ENCODE measurements at places on chromosomes 3 and 15.

GRCh38 chr15:76200641-76201105, 110.6 kb downstream of the ETFA start:
- DNase-seq = no peak

GRCh38 chr3:168117059-168117458, 21.3 kb upstream of the GOLIM4 start:
- DNase-seq = peak; percentile 79

GRCh38 chr3:16085410-16085809, 89.1 kb upstream of the GALNT15 start:
- no peak for DNase-seq

DNA sequence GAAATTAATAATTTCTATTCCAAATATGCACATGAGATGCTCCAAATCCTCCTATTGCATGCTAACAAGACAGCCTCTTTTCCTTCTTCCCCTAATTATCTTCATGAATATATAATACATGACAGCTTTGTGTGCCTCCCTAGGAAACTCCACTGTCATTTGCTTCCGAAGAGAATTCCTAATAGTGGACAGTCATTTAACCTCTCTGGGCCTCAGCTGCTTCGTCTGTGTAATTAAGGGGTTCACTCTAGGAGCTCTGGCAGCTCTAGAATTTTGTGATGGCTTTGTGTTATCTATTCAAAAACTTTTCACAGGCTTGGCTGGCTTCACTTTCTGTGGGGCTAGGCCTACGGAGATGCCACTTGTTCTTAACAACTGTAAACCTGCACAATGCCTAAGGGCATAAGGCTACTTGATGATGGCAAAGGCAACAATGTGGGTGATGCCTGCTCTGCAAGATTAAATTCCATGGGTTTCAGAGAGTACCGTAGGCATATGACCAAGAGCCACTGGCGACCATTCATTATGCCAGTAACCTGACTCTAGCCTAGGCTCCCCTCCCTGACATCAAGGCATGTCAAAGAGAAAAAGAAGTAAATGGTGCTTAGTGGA, 333.8 kb upstream of the UMPS start:
- no peak for DNase-seq

DNA sequence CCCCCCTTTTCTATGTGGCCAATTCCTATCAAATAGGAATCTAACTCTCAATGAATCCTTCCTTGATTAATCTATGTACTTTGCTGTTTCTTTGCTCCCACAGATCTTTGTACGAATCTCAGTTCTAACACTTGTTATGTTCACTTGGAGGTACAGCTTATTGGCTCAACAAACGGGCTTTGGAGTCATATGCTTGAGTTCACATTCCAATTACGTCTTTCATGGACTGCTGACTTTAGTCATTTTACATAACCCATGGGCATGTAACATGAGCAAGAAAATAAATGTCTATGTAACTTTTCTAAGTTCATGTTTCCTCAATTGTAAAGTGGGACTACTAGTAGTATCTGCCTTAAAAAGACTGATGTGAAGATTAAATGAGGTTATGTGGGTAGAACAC, 123.2 kb upstream of the TBC1D5 start:
- DNase-seq = no peak

- DNase-seq = no peak
These were observed 49.1 kb downstream of the NR1I2 start for GRCh38 chr3:119831022-119831421.

DNA sequence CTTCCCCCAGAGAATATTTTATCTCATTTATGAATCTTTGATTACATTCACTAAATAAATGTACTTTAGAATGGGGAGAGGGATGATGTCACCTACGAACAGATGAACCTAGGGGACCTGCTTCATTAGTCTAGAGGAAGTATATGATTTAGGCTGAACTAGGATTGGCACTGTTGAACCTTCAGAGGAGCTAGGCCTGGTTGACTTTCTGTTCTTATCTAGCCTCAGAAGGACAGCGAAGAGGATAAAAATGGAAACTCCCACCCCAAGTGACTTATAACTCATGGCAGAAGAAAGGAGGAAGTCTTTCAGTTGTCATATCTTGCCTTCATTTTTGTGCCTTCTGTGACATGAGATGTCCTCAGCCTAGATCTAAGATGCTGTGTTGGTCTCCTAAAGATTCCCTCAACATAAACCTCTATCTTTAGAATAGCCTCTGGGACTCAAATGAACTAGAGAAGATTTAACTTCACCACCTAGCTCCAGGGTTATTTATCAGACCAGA, 42.6 kb downstream of the POLG start:
- no peak for DNase-seq

DNA sequence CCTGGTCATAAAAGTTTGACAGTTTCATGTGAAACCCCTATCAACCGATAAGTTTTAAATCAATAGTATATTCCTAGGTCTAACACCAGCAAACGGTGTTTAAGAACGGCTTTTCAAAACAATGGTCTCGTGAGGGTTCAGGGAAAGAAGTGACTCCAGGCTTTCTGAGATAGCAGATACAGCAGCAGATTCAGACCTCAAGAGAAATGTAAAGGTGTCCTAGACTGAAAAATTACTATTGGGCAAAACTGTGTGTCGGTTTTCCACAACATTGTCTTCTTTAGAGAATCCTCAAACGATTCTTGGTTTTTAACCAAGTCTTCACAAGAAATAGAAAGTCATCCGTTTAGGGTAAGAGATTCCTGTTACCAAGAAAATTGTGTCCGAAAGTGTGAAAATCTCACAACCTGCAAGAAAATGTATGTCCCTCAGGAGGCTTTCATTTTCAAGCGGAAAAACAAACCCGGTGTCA, 1.2 kb downstream of the SETD2 start:
- peak; percentile 31 for DNase-seq

DNA sequence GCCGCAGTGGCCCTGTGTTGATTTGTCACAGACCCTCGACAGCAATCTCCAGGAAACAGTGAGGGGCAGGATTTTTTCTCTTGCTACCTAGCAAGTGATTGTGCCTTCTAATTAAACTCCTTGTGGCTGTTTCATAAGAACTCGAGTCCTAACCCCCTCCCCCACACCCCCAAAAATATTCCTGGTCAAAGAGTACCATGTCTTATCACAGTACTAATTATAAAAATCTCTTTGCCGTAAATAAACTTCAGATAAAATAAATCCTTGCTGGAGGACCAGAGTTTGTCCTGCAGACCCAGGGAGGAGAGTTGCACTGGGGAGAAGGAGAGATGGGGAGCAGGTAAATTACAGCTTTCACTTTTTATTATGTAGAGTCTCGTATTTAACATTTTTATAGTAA, 64.3 kb downstream of the FAM174B start:
- DNase-seq = no peak

GRCh38 chr3:194541483-194541882, 54.7 kb upstream of the ATP13A3 start:
- no peak for DNase-seq

- peak; percentile 71 for DNase-seq
These were observed 419.9 kb upstream of the RARB start for GRCh38 chr3:25007974-25008658.

DNA sequence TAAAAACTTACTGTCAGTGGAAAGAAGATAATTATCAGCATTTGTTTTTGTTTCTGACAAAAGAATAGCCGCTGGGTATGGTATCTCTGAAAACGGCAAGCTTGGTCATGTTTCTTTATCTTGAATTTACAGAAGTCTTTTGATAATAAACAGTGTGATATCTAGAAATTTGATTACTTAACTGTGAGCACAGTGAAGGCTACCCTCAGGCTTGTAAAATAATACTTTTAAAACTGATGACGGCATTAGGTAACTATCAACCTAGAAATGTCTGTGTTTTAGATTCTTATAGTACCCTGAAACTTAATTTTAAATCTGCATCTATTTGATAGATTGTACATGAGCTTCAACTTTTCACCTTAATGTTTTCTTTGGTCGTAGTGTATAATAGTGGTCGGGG, 43.4 kb downstream of the NSUN3 start:
- DNase-seq = no peak

GRCh38 chr3:21433751-21434150, 317.3 kb downstream of the ZNF385D start:
- no peak for DNase-seq

GRCh38 chr3:71709908-71710511, 15.2 kb downstream of the EIF4E3 start:
- no peak for DNase-seq

- peak; percentile 98 for DNase-seq
These were observed 17.3 kb downstream of the IGF2BP2 start for GRCh38 chr3:185807445-185808068.

GRCh38 chr15:61421470-61421869, 192.4 kb upstream of the RORA start:
- no peak for DNase-seq

GRCh38 chr3:15804553-15805095, 6.8 kb upstream of the ANKRD28 start:
- DNase-seq = no peak

GRCh38 chr3:124764746-124765145, 34.5 kb downstream of the UMPS start:
- no peak for DNase-seq

DNA sequence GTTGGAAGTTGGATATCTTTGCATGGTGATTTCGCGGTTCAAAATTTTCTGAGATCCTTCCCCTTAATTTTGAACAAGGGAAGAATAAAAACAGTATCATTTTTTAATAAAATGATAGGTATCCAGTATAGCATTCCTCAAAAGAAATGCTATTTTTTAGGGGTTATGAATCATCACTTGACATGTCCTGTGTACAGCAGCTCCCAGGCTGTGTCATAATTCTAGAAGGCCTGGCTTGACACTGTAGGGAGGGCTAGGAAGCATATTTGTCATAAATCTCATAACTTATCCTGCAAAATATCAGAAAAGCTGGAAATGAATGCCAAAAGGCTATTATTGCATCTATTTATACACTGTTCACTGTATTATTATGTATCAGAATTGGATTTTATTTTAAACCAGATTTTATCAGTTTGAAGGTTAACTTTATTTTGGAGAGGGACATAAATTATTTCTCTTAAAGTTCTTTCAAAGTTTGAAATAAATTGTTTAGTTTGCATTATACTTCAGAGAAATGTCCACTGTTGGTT, 539.1 kb upstream of the ROBO2 start:
- no peak for DNase-seq

DNA sequence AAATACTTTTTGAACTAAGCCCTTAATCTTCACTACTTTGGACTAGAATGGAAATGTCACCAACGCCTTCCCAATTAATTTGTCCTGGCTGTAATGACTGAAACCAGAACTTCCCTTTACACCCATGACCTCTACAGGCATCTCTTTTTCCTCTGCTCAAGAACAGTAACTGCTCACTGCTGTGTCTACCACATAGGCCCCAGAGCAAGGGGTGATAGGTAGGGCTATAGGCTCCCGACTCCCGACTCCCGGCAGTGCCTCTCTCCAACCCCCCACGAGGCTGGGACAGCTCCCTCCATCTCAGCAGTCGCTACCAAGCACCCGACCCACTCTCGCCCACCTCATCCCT, 384 bp upstream of the LEKR1 start:
- no peak for DNase-seq

GRCh38 chr3:52099001-52099401, 42.6 kb upstream of the DUSP7 start:
- no peak for DNase-seq

DNA sequence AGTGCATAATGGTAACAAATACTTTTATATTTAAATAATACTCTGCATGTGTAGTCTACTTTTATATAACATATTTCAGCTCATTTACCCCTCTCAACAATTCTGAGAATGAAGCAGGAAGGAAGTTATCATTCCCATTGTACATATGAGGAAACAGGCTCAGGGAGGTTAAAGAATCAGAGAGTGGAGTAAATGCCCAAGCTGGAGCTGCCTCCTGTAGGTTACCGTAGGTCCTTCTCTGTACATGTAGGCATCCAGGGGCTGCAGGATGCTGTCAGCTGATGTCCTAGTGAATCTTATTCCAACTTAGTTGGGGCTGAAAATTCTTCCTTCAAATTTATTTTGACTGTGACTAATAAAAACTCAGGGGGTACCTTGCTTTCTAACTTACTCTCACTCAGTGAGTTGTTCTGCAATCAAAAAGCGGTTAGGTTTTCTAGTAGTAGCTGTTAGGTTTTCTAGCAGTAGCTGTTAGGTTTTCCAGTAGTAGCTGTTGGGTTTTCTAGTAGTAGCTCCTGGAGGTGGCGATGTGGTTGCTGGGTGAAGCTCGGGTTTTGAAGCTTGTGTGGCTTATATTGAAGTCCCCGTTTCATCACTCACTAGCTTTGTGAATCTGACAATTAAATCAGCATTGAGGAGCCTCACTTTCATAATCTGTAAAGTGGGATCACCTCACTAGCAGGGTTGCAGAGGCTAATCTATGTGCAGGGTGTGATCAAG, 357.0 kb downstream of the NR2F2 start:
- no peak for DNase-seq

DNA sequence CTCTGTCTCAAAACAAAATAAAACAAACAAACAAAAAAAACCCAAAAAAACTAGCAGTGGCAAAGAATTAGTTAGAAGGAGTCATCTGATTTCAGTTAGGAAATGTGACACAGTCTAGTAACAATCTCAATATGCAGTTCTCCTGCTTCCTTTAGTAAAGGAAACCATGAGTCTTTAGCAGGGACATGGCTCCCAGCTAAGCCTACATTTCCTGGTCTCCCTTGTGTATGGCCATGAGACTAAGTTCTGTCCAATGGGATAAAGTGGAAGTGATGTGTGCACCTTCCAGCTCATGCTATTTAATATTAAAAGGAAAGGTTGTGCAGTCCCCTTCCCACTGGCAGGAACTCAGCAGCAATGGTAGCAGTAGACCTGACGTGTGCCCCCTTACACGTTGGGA, 74.6 kb downstream of the GREM1 start:
- DNase-seq = no peak

- DNase-seq = no peak
These were observed 5.5 kb downstream of the GRIP2 start for GRCh38 chr3:14534516-14535191.

DNA sequence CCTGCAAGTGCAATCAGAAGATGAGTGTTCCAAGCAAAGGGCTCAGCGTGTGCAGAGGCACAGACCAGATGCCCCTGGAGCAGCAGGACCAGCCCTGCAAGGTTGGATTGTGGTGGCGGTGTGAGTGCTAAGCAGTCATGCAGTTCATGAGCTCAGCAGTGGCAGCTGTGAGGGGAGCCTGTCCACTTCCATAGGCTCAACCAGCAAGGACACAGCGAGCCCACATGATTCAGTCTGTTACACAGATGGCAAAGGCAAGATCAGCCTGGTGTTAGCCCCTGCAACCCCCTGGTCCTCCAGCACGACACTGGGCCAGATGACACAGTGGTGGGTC, 95.9 kb upstream of the PRR23E start:
- no peak for DNase-seq

DNA sequence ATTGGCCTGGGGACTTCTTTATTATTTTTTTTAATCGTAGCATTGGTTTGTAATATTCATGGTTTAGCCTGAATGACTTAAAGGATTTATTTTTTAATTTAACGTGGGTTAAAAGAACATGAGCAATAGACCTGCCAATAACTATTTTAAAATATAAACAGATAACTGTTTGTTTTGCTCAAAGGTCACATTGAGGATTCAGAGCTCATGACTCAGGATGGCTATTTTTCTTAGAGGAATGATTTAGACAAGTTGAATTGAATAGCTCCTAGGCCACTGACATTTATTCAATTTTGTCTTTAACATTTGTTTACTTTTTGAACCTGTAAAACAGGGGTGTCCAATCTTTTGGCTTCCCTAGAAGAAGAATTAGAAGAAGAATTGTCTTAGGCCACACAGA, 68.5 kb downstream of the ITPR1 start:
- DNase-seq = no peak

GRCh38 chr15:61185759-61186158, 43.3 kb downstream of the RORA start:
- no peak for DNase-seq

GRCh38 chr3:56375654-56376053, 92.6 kb downstream of the ERC2 start:
- DNase-seq = no peak

Data from astrocyte of the spinal cord (primary cell).